Muscle of leg (tissue), 16 donors: ENCODE measurements at places on chromosomes 2 and 18.

GRCh38 chr2:218397820-218398436 is 1.7 kb upstream of the CTDSP1 start:
- H3K27me3 ChIP-seq: no peaks in the 10 kb centered on the region
- H3K4me1 ChIP-seq: peaks cover 49% of the 10 kb centered on the region
- peak overlapping the region; percentile 64 for H3K4me3 ChIP-seq
- peak; percentile 78 for DNase-seq
- H3K27ac ChIP-seq: peak overlapping the region; percentile 97

DNA sequence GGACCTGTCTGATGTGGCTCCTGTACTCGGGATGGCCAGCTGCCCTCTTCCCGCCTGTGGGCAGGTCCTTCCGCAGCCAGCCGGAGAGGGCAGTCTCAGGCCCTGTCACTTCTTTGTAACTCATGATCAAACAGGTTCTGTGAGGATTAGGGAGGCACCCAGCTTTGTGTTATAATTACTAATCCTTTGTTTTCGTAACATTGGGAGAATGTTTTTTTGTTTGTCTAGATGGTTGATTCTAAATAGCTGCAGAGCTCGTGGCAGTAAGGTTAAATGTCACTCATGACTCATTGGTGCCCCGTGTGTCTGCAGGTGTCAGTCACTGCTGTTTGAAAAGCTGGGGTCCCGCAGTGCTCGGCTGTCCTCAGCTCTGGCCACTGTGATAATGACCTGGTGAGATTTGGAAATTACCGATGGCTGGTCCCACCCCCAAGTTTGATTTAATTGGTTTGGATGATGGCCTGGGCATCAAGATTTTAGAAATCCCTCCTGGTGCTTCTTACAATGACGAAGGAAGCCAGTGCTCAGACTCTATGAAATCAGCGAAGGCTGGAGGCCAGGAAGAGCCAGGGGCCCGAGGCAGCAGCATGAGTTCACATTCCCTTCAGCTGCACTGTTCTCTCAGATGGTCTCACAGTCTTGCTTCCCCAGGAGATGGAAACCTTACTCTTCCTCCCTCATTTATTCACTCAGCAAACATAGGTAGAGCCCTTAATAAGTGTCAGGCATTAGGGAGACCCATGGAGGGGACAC is 172.8 kb downstream of the VAPA start:
- no peak overlapping the region for H3K27ac ChIP-seq
- H3K27me3 ChIP-seq: no peaks in the 10 kb centered on the region
- no peak overlapping the region for H3K4me3 ChIP-seq
- H3K36me3 ChIP-seq: no peaks in the 10 kb centered on the region
- DNase-seq: no peak
- peaks cover 35% of the 10 kb centered on the region for H3K4me1 ChIP-seq

GRCh38 chr2:39851251-39851650 is 72.2 kb upstream of the THUMPD2 start:
- H3K4me3 ChIP-seq: no peak overlapping the region
- no peak for DNase-seq
- H3K4me1 ChIP-seq: no peaks in the 10 kb centered on the region

GRCh38 chr2:18966131-18966530 is 376.8 kb upstream of the NT5C1B start:
- H3K27ac ChIP-seq: no peak overlapping the region
- DNase-seq: no peak
- no peaks in the 10 kb centered on the region for H3K4me1 ChIP-seq
- no peak overlapping the region for H3K4me3 ChIP-seq

DNA sequence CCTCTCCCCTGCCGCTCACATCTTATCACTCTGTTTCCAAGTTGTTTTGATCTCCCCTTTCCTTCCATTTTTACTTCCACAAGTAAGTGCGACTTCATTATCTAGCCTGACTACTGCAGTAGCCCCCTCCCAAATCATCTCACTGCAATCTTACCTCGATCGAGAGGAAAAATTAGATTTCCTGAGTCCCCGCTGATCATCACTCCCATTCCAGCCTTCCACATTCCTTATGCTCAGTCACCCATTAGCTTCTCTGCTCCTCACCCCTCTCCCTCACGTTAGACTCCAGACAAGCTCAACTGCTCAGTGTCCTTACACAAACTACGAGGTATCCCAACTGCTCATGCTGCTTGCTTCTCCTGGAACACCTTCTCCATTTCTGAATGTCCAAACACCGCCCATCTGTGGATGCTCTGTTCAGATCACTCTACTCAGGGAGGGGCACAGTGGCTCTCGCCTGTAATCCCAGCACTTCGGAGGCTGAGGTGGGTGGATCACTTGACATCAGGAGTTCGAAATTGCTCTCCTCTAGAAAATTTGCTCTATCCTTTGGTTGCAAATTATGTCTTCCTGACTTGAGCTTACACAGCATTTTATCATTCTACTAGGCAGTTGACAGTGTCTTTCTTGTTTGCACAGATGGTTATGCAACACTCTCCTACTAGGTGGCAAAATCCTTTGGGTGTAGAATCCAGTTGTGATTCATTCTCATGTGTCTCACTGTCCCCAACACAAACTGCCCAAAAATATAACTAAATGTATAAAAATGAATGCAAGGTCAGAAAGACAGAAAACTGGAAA is 96.5 kb downstream of the INO80D start:
- no peaks in the 10 kb centered on the region for H3K27me3 ChIP-seq
- no peak overlapping the region for H3K27ac ChIP-seq
- H3K4me1 ChIP-seq: no peaks in the 10 kb centered on the region
- no peak for DNase-seq
- H3K4me3 ChIP-seq: no peak overlapping the region
- no peaks in the 10 kb centered on the region for H3K36me3 ChIP-seq

- H3K27ac ChIP-seq: peak overlapping the region; percentile 81
- peak overlapping the region; percentile 9 for H3K4me3 ChIP-seq
- peaks cover 4% of the 10 kb centered on the region for H3K36me3 ChIP-seq
Observed at GRCh38 chr2:160427629-160428404, 65.8 kb downstream of the RBMS1 start.

DNA sequence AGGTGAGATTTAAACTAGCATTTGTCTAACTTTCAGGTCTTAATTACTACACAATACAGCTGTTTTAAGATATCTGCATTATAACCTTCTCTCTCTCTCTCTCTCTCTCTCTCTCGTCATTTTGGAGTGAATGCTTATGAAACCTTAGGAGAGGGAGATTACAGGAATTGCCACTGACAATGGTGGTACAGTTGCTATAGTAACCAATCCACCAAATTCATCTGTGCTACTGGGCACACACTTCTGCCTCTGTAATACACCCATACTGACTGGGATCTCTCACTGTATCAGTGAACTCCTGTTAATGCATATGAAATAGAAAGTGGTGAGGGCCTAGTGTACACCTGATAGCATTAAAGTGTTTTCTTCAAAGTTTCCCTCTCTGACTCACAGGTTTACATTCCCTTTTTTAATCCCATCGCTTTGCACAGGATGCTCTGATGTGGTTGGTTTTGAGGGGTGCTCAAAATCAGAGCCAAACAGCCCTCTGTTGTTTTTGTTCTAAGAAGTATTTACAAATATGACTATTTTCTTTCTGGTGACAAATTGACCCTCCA is 13.1 kb downstream of the KLHL14 start:
- H3K4me1 ChIP-seq: no peaks in the 10 kb centered on the region
- H3K36me3 ChIP-seq: no peaks in the 10 kb centered on the region
- H3K27ac ChIP-seq: no peak overlapping the region
- H3K27me3 ChIP-seq: no peaks in the 10 kb centered on the region
- H3K4me3 ChIP-seq: no peak overlapping the region
- no peak for DNase-seq
